ENCODE measurements at places on chromosomes 2 and 18. TPM values are rescaled to one million over a fixed set of nuclear protein-coding genes. Genes with fewer than 3 reads are reported as not detected.

PFN4 gene
- total RNA-seq: 0.39 TPM

DNA sequence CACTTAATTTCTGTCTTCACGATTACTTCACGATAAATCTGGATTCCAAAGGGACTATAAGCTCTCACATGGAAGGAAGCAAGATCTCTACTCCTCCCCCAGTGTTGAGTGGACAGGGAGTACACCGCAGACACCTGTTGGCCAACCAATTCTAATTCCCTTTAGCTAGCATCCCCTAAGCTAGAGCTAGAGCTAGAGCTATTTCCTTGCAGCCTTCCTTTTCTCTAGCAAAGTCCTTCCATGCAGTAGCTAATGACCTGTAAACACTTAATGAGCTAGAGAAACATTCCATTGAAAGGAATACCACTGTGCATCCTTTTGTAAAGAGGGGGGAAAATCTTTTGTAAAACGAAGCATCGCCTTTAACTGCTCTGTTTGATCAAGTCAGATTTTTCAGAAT is 56.5 kb downstream of the BCL11A start:
- no peak for DNase-seq

- DNase-seq: no peak
Measured at GRCh38 chr2:60873381-60873780, 8.0 kb upstream of the REL start.

- no peak for DNase-seq
Measured at GRCh38 chr2:238141541-238142318, 3.3 kb downstream of the KLHL30 start.

DNA sequence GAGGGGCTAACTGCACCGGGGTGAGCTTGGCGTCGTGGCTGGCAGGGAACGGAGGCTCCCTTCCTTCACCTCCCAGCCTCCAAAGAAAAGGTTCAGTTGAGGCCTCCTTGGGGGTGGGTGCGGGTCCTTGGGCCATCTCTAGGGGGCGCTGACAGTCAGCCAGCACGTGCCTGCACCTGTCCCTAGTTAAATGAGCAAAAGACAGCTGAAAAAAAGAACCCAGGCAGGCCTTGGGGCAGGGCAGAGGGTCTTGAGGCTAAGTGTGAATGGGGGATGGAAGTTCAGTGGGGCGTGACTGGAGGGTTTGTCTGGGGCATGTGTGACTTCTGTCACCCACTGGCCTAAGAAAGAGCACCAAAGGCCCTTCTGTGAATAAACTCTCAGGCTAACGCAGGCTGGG is 56.4 kb downstream of the ZFP36L2 start:
- DNase-seq: no peak

GRCh38 chr2:96147593-96148201 is 2.5 kb upstream of the DUSP2 start:
- DNase-seq: no peak

DNA sequence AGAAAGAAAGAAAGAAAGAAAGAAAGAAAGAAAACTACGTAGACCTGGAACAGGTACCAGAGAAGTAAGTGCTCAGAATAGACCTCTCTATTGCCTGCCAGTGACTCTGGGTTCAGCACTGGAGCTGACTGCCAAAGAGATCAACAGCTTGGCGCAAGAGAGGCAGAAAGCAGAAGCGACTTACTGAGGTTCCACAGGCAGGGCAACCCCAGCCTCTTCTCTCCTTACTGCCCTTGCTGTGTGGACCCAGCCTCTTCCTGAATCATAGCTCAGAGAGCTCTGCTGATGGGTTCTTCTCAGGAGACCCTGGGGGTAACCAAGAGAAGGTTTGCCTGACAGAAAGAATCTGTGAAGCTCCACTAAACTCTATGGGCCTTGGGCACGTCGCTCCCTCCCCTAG is 7.1 kb downstream of the CAPN13 start:
- no peak for DNase-seq

DNA sequence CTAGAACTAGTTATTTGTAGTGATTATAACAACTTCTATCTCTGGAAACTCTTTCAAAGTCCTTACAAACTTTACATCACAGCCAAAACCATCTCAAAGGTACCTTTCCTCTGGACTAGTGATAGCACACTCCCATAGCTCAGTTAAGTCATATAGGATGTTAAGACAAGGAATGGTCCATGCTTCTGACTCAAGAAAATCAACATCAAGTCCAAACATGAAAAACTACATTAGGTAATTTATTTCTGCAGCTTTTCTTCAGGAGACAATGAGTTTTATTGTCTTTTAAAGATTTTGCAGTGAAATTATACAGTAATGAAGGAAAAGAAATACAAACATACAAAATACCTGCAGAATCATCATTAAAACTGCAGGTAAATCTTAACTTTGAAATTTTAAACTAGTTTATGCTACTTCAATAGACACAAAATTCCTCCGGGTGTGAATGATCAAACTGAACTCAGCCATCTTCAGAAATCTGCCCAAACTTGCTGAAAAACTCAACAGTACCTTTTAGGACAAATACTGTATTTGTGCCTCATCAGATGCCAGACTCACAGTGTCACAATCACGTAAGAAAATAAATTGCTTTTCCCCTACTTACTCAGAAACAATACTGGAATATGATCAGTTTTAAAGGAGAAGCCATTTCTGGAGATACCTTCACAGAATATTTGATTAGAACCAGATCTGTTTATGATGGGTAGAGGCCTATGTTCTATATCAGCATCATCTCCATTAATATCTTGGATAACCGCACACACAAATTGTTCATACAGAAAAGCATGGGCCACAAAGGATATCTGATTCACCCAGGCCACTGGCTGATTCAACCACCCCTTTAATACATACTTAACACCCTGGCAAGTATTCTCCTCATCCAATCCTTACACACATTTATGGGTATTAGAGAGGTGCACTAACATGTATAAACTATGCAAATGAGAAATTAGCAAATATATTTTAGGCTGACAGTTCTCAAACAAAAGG is 2.6 kb downstream of the TMEM131 start:
- DNase-seq: no peak

- DNase-seq: no peak
Measured at GRCh38 chr2:233384811-233385488, 30.7 kb downstream of the DGKD start.

DNA sequence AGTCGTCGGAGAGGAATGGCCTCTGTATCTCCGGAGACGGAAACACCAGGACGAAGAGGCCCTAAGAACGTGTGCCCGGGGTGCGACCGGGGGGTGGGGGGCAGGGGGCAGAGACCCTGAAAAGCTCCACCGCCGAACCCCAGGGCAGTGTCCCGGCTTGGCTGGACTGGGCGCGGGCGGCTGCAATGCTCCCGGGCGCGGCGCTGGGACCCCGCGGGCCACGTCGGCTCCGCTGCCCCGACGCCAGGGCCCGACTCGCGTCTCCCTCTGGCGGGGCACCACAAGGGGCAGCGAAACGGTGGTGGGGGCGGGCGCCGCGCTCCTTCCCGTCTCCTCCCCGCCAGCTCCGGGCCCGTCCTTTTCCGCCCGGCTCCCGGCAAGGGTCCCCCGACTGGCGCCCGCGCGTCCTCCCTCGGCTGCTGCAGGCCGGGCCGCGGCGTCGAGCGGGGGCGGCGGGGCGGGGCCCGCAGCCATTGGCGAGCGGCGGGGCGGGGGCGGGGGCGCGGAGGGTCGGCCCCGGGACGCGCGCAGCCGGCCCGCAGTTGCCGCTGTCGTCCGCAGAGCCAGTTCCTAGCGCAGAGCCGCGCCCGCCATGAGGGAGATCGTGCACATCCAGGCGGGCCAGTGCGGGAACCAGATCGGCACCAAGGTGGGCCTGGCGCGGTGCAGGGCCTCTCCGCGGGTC is at the start of gene TUBB6:
TSS of gene TUBB6 (plus strand) at position 541 of the 685 bp plus-strand sequence. CDS start at position 593, 52 bp downstream.
- peak; percentile 73 for DNase-seq

- no peak for DNase-seq
Measured at GRCh38 chr2:7755879-7756278, 838.7 kb downstream of the RNF144A start.

DNA sequence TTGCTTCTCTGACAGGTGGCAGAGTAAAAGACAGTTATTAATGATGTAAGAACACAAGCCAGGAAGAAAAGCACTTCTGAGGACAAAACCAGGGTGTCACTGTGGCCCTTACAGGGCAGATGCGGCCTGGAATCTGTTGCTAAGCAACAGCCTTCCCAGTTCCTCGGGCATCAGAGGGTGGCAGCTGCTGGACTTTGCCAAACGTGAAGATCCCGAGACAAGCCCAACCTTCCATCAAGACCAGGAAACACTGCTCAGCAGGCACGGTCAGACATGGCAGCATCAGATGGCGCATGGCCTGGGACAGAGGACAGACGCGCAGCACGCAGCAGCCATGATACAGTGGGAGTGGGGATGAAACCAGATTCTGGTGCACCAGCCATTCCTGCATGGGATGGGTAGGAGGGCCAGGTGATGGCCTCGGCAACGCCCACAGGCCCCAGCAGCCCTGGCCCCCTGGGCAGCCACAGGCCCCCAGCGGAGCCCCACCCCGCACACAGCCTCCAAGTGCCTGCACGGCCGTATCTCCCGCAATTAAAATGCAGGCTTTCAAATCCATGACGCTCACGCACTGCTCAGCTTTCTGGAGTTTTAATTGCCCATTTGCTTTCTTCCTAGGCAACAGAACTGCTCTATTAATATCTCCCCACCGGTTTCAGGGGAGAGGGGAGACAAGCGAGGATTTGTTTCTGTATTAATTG is 89.0 kb downstream of the EIPR1 start:
- no peak for DNase-seq

- no peak for DNase-seq
Measured at GRCh38 chr2:215434447-215435279, 1.2 kb downstream of the FN1 start.

DNA sequence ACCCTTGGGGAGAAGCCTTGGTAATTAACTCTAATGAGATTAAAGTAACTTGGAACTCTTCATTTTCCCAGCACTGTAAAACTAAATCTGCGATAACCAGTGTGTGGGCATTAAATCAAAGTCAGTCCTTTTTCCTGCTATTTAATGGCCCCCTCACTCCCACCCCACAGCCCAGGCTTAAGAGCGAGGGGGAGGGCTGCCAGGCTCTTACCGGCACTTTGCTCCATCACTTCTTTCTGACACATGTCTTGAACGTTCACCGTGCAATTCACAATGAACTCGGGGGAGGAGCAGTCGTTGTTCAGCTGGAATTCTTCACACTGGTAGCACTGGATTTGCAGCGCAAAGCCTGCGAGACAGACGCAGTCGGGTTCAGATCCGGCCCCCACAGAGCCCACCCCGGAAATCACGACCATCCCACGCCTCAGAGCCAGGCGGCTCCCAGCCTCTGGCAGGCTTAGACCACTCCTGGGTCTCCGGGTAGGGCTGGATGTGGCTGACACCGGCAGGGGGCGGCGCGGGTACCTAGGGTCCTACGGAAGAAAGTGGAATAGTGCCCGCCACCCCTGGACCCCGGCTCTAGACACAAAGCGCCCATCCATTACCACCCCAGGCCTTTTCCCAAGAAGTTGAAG is 1.7 kb downstream of the LYPD1 start:
- DNase-seq: no peak

CD8B gene
- 0.33 TPM for total RNA-seq

- DNase-seq: peak; percentile 69
Measured at GRCh38 chr2:197168705-197169104, 141.9 kb downstream of the ANKRD44 start.

GRCh38 chr18:70398076-70398475 is 109.2 kb downstream of the SOCS6 start:
- no peak for DNase-seq

GRCh38 chr2:74261204-74261864 is 62.9 kb downstream of the MTHFD2 start:
- DNase-seq: no peak

DNA sequence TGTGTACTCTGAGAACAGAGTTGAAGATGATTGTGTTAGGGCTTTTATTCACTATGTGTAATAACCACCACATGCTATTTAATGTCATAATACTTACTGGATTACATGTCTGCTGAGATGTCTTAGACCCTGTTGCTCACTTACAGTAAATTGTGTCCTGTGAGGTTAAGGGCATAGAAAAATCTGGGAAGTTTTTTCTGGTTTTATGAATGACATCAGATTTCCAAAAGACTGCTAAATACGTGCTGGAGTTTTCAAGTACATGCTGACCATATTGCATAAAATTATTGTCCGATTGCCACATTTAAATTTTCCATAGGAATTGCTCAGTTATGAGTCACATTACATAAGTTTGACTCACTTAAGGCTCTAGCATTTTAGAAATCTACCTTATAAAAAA is 96.7 kb upstream of the COL5A2 start:
- DNase-seq: no peak

GRCh38 chr2:241565411-241565810 is 6.9 kb downstream of the BOK start:
- no peak for DNase-seq

ACTG2 gene
- 3.7 TPM for total RNA-seq

- DNase-seq: peak; percentile 63
Measured at GRCh38 chr2:157784169-157784822, 91.8 kb downstream of the ACVR1 start.

GRCh38 chr2:236659758-236660150 is 90.1 kb downstream of the ACKR3 start:
- peak; percentile 59 for DNase-seq

DNA sequence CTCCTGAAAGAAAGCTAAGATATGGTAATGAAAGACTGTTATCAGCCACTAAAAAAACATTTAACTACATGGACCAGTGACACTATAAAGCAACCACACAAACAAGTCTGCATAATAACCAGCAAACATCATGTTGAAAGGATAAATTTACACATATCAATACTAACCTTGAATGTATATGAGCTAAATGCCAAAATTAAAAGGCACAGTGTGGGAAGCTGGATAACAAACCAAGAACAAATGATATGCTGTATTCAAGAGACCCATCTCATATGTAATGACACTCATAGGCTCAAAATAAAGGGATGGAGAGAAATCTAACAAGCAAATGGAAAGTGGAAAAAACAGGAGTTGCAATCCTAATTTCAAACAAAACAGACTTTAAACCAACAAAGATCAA is 213.1 kb upstream of the CDH2 start:
- no peak for DNase-seq

- no peak for DNase-seq
Measured at GRCh38 chr18:22831441-22831904, 101.7 kb upstream of the RBBP8 start.

- no peak for DNase-seq
Measured at GRCh38 chr2:174634130-174635014, 36.8 kb upstream of the WIPF1 start.

DNA sequence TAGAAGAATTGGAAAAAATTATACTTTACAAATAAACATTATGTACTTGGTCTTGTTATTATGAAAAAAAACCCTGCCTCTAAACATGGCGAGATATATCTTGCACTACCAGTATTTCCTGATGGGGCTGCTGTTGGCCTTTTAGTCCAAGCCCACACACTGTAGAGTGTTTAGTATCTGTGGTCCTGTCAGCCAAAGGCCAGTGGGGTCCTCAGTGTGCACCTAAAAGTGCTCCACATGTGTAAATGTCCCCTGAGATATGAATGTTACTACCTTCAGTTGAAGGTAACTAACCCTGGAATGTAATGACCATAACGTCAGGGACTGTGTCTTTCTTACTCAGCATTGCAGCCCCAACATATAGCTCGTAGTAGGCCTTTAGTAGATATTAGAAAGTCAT is 71.1 kb upstream of the HK2 start:
- DNase-seq: no peak

SOX11 gene
- total RNA-seq: 0.11 TPM

LAPTM4A gene
- 145 TPM for total RNA-seq

GRCh38 chr2:161283926-161284325 is 24.3 kb upstream of the PSMD14 start:
- no peak for DNase-seq
